ENCODE measurements at places on chromosomes 2 and 18.
A peak's percentile ranks its signal among the peaks of the same experiment; 100 is the strongest.

DNA sequence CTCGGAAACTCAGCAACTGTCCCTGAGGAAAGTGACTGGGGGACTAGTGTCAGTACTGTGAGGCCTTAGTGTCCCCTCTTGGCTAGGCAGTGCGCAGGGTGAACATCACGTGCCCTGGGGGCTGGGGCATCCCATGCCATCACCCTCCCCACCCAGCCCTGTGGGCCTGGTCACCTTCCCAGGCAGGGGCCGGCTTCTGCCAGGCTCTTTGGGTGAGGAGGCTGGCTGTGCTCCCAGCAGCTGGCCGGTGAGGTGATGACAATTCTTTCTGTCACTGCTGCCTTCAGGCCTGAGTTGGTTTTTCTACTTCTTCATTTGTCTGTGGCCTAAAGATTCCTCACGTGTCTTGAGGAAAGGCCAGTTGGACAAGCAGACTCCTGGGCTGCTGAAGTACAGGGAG lies 180.8 kb downstream of the KLHL29 start:
- DNase-seq, result no peak

- no peak for DNase-seq
These were observed 222.9 kb downstream of the HDAC4 start for GRCh38 chr2:239177908-239178307.

DNA sequence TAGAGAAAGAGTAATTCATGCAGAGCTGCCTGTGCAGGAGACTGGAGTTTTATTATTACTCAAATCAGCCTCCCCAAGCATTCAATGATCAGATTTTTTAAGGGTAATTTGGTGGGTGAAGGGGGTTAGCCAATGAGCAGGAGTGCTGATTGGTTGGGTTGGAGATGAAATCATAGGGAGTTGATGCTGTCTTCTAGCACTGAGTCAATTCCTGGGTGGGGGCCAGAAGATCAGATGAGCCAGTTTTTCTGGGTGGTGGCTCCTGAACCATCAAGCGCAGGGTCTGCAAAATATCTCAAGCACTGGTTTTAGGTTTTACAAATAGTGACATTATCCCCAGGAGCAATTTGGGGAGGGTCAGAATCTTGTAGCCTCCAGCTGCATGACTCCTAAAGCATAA lies 312.8 kb upstream of the THSD7B start:
- DNase-seq, result no peak

GRCh38 chr2:120298173-120298835 lies 45.7 kb downstream of the RALB start:
- peak; percentile 84 for DNase-seq

DNA sequence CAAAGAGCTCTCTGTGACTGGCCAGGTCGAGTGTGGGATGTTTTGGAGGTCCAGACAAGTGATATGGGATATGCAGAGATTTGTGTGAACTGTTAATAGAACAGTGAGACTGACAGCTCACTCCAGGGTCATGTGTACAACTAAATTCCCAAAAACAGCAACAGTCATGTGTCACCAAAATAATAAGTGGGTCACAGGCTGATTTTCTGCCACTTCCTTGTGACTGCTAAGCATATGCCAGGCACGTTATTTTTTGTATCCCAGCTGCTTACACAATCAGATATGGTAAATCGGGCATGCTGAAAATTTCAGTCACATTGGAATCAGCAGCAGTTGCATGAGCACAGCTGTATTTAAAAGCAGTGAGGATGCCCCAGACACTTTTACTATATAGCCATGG lies 198.7 kb downstream of the PTGR3 start:
- no peak for DNase-seq

- no peak for DNase-seq
These were observed 73.1 kb downstream of the SPATS2L start for GRCh38 chr2:200379481-200380090.

- DNase-seq, result no peak
These were observed 81.8 kb downstream of the ST6GAL2 start for GRCh38 chr2:106804161-106804560.

DNA sequence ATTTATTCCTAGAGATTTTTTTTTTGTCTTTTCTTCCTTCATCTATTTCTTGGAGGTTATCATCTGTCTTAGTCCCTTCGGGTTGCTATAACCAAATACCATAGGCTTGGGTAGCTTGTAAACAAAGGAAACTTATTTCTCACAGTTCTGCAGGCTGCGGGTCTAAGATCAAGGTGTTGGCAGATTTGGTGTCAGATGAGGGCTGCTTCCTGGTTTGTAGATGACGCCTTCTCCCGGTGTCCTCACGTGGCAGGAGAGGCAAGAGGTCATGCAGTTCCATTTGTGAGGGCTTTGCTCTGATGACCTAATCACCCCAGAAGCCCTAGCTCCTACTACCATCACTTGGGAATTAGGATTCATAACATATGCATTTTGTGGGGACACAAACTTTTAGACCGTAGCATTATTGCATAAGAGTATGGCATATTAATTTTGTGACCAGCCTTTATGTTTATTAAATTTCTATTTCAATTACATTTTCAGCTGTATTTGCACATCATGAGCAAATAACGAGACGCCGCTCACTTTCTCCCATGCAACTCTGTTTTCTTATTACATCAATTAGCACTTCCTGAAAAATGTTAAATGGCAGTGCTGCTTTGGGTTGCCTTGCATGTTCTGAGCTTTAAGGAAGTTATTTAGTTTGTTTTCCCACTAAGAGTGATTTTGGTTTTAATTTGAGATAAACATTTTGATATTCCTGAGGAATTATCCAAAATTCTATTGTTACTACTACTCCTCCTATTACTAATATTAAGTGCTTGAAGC lies 246.4 kb upstream of the HDAC4 start:
- no peak for DNase-seq

DNA sequence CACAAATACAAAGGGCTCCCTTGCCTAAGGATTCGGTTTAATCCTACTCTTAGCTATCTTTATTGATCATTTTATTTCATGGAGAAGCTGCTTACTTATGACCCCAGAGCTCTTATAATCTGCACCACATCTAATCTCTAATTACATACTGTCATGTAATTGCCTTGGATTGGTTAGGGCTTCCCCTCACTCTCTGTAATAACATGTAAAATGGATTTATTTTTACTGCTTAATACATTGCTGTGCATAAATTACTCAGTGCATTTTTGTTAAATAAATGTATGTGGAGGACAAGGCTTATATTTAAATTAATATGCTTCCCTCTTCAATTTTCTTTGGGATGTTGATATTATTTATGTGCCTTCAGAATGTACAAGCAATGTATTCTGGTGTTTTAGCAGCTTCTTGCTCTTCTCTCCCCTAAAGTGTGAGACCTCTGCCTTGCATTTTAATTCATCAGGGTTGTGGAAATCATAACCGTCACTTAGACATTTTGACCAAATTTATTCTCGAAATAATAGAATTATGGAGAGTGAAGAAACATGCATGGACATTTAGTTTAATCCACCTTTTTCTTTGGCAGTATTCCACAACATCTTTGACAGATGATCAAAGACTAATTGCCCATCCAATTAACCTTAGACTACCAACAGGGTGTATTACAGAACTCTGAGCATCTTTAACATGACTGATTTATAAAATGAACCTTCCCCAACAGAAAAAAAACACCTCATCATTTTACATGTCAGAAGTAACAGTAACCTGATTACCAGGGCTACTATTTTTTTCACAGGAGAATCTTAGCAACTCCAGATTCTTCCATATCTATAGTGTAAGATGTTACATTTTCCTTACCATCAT lies 692.6 kb downstream of the LRRTM4 start:
- DNase-seq, result no peak

- DNase-seq, result no peak
These were observed 142.4 kb upstream of the MEX3C start for GRCh38 chr18:51339856-51340255.

DNA sequence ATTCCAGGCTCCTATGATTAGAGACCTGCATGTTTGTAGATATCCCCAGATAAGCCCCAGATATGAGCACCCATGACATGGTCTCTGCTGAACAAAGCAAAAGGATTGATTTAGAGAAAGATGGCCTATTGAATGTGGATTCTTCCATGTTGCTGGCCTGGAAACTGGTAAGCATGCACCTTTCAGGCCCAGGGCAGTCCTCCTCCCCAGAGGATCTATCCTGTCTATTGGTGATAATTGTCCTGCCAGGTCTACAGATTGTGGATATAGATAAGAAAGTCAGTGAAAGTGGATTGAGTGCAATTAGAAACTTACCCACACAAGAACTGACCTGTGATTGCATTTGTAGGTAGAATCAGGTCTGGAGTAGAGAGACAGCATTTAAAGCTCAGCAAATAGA lies 256.9 kb upstream of the SIX3 start:
- no peak for DNase-seq

- DNase-seq, result peak; percentile 87
These were observed 56.6 kb downstream of the CLHC1 start for GRCh38 chr2:55175254-55176093.

DNA sequence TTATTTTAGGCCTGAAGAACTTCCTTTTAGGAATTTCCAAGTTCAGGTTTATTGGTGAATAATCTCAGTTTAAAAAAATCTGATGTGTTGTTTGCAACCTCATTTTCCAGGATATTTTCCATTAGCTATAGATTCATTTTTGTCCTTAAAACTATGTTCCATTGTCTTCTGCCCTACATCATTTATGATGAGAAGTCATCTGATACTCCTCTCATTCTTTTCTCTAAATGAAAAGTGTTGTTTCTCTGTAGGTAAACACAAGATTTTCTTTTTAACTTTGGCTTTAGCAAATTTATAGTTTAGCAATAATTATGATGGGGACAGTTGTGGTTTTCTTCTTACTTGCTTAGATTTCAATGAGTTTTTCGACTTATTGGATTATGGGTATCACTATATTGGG lies 427.3 kb downstream of the DCDC2C start:
- DNase-seq, result no peak

DNA sequence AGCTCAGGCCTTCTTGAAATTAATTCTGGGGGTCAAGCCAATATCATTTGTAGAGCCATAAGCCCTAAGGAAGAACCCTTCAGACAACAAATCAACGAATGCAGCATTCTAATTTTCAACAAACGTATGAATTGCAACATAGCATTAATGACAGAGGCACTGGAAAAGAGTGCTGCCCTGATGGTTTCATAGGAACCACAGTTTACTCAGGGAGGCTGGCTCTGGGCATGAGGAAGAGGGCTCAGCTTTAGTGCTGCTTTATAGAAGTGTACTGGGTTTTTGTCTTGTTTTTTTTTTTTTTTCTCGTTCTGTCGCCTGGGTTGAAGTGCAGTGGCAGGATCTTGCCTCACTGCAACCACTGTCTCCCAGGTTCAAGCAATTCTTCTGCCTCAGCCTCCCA lies 36.1 kb upstream of the CAB39 start:
- DNase-seq, result no peak

- peak; percentile 20 for DNase-seq
These were observed 2.3 kb downstream of the TMEM182 start for GRCh38 chr2:102764083-102764482.

DNA sequence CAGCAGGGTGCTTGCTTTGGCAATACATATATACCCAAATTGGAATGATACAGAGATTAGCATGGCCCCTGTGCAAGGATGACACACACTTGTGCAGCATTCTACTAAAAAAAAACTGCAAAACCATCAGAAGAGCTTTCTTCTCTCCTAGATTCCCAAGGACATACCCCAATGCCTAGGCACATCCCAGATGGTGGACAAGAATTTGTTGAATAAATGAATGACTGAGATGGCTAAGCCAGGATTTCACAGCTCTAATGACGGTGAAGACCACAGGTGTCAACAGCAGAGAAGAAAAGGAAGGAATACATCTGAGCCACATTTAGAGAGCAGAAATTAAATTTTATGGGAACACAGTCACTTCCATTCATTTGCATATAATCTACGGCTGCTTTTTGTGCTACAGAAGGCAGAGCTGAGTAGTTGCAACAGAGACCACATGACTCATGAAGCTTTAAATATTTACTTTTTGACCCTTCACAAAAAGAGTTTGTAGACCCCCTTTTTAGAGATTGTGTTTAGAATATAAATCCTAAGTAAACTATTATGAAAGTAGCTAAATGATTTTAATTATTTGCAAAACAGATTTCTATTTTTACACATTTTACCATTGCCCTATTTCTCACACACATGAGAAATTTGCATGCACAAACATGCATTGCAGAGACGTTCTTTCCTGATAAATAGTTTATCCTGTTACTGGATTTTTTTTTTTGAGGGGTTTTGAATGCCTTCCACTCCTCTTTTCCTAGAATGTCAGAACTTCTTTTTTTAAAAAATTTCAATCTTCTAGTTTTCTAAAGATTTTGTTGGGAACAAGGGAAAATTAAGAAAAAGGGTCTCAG lies 119.0 kb downstream of the PMAIP1 start:
- peak; percentile 45 for DNase-seq

GRCh38 chr2:230972046-230972445 lies 23.9 kb upstream of the SPATA3 start:
- DNase-seq, result no peak
